ENCODE measurements at places on chromosomes 12 and 14.

- DNase-seq = peak; percentile 76
Measured at GRCh38 chr14:91244501-91244901, at the start of gene GPR68. Gene GPR68 (minus strand): TSS chr14:91244704. CDS start chr14:91235050, 9,654 bp downstream.

DNA sequence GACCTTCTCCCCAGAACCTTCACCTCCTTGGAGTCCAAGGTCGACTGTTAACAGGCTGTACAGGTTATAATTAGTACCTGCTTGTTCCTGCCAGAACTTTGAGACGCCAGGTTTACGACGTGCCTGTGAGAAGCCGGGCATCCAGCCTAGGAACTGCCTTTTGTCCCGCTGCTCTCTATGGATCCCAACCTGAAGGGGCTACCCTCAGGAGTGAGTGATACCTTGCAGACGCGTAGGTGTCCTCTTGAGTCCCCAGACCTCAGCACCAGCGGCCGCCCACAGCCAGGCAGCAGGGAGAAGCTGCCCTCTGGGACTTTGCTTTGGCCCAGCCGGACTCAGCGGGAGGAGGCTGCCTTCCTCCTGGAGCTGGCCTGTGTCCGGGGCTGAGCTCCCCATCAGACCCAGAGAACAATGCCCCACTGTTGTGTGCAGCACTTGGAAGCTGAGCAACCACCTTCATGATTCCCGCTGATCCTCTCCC, 16.2 kb downstream of the SYNE3 start:
- no peak for DNase-seq

- DNase-seq = peak; percentile 49
Measured at GRCh38 chr12:110198386-110198785, 74.2 kb downstream of the IFT81 start.

- DNase-seq = no peak
Measured at GRCh38 chr12:30610718-30611117, 85.0 kb downstream of the IPO8 start.

DNA sequence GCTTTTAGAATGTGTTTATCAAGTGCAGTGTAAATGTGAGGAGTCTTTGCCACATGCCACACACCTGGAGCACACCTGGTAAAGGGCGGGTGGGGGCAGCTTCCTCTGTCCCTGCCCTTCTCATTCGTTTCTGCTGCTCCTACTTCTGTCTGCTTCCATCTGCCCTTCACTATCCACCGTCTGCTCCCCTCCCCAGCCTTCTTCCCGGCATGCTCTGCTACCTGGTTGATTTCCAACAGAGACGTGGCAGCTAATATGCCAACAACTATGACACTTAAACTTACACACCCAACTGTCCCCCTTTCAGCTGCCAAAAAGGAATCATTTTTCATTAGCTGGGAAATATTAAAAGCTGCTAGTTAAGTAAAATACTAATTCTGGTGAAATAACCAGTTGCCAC, 9.1 kb upstream of the CARMIL3 start:
- DNase-seq = no peak

GRCh38 chr14:36509069-36509917, 10.7 kb downstream of the NKX2-1 start:
- no peak for DNase-seq

DNA sequence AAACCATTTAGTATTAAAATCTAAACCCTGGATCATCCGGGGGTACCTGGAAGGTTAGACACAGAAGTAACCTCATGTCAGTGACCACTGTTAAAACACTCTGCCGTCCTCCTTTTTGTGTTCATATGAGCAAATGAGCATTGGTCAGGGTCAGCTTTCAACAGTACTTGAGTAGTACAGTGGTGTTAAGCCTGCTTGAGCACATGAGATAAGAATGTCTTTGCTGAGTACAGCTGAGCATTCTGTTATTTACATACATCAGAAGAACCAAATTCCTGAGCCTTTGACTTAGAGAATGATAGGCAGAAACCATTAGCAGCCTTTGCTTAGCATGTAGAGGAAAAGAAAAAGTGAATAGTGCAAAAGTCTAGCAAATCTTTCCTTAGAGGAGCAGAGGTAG, 38.6 kb upstream of the LRTM2 start:
- peak; percentile 63 for DNase-seq

DNA sequence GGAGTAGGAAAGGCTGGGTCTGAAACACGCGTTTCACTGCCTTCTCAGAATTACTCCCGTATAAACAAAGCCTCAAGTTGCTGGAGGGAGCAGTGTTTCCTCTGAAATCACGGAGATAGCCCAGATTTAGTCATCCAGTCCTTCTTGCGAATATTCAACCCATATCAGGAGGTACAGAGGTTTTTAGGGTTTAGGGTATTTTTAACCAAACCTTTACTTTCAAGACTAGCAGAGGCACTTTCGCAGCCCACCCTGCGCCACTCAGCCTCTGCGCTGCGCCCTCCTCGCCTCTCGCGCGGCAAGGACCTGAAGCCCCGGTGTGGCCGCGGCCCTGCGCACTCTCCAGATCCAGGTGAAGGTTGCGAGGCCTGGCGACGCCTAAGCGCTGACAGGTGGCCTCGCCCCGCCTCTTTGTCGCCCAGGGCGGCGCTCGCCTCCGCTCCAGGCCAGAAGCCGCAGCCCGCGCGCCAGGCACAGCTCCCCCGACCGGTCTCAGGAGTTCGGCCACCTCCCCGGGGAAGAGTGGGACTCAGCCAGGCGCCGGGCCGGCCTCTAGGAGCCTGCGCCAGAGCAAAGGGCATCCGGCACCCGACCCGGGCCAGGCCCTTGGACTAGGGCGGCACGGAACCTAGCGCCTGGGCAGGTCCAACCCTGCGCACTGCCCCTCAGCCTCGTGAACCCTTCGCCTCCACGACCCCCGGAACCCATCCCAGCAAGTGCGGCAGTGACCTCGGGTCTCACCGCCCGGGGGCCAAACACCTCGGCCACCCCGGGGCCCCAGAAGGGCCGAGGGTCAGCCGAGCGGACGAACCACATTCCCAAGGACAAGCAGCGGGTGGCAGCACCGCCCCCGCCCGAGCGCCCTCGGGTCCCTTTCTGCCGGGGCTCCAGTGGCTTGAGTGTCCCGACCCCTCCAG, 1.8 kb upstream of the SAMD4A start:
- DNase-seq = peak; percentile 84

- peak; percentile 79 for DNase-seq
Measured at GRCh38 chr14:95255487-95255886, 64.2 kb downstream of the CLMN start.

DNA sequence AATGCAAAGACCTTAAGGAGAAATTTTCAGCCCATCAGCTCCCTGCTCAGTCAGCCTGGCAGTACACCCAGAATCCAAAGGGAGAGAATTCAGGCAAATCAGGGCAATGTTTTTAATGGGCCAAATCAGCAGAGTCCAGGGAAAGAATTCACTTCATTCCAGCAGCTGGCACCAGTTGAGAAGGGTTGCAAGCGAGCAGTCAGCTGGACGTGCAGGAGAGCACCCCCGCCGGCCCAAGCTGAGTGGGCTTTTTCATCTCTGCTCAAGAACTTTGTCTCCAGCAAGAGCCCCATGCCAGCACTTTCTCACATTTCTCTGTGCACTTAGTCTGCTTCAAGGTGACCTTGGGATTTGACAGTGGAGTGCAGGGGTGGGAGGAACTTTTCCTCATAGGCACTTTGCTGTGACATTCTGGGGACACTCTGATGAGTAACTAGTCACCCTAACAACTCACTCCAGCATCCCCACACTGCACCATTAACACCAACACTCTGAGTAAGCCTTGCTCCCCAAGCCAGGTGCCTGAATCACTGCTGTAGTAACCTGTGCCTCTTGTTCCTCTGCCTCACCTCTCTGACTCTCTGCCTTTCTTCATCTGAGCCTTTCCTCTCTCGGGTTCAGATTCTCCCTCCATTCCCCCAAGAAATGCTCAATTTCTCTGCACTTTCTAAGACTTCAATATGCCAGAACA, 2.2 kb downstream of the ENDOU start:
- no peak for DNase-seq

DNA sequence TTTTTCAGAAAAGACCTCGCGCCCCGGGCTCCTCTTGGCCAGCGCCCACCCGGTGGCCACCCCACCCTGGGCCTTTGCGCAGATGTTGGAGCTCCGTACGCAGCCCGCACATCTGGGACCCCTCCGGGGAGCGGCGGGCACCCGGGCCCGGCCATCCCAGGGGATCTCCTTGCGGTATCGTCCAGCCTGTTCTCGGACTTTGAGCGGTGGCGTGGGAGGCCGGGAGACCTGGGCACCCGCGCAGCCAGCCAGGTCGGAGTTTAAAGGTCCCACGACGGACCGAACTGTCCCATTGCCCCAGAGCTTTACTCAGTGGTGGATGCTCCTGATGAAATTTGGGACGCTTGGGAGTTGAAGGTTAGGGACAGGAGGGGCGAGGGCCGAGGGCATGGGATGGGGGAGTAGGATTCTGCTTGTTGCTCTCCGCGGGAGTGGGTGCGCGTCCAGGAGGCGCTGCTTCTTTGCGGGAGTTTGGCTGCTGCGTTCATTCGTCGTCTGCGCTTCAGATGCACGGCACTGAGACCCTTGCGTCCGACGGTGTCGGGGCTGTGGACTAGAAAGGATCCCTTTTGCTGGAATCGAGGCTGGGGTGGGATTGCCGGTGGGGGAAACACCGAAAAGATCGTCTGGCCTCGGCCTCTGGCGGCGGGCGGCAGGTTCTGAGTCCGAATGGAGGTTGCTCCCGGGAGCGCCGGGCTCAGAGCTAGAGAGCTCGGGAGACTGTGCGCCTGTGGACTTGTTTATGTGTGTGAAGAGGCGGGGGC, 1.4 kb downstream of the NTF3 start:
- DNase-seq = peak; percentile 23

DNA sequence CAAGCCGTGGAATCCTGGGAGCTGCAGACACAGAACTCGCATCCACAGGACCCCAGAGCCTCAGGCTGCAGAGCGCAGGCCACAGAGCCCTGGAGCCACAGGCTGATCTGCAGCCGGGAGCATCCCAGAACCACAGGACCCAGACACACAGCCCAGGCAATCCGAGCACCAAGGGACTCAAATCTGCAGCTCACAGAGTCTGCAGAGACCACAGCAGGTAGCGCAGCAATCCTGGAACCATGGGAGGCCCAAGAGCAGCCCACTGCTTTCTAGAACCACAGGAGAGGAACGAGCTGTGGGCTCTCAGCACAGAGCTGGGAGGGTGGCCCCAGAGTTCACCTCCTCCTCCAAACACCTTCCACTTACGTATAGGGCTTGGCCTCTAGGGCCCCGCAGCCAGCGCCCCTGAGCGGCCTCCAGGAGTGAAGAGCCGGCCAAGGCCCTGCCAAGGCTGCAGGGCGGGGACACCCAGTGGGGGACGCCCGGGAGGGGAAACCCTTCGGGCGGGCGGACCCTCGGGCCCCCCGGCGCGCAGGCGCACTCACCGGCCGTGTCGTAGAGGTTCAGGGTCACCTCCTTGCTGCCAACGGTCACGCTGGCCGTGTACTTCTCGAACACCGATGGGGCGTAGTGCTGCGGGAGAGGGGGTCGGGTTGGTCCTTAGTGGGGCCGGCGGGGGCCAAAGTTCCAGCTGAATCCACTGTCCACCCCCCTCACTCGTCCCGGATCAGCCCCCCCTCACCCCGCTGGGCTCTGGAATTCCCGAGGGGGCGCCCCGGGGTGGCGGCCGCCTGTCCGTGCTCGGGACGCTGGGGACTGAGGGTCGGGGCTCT, 665 bp downstream of the RHOF start:
- DNase-seq = no peak

DNA sequence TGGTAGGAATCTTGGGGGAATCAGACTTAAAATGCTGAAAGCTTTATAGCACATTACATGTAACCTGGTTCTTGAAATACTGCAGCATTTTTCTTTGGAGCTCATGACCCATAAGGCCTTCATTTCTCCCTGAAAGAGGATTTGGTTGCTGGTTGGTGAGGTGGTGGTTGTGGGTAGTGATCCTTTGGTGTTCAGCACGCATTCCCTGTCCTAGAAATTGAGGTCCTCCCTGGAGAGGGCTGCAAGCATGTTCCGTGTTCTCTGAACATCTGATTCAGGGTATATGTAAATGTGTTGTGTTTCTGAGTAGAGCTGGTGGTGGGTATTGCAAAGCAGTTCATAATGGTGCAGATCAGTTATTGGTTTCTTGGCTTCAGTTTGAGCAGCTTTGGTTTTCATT, 2.0 kb downstream of the SCN8A start:
- DNase-seq = no peak

All from fibroblast of lung (primary cell).